ENCODE measurements at places on chromosomes 16 and 17. TPM values are rescaled to one million over a fixed set of nuclear protein-coding genes. Genes with fewer than 3 reads are reported as not detected.

RNF157 gene
- 26.3 TPM for polyA plus RNA-seq

HEATR9 gene
- polyA plus RNA-seq: not detected

OTOP2 gene
- 0.08 TPM for polyA plus RNA-seq

ST6GALNAC2 gene
- not detected for polyA plus RNA-seq

ITPRIPL2 gene
- 1.3 TPM for polyA plus RNA-seq

TMEM114 gene
- not detected for polyA plus RNA-seq

C16orf89 gene
- not detected for polyA plus RNA-seq

DNA sequence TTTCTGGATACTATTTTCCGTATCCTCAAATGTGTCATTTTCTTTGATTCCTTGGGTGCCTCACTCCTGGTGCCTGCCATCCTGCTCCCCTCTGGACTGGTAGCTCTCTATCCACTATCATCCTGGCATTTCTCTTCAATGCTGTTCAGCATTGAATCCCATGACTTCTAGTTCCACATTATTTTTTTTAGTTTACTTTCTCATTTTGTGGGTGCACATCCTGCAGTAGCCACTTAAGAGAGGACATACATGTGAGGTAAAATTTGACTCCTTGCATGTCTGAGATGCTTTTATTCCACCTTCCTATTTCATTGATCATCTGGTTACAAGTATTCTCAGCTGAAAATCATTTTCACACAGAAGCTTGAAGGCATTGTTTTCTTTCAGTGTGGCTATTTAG lies 19.1 kb downstream of the ALOX15 start:
- no peak for DNase-seq

DNA sequence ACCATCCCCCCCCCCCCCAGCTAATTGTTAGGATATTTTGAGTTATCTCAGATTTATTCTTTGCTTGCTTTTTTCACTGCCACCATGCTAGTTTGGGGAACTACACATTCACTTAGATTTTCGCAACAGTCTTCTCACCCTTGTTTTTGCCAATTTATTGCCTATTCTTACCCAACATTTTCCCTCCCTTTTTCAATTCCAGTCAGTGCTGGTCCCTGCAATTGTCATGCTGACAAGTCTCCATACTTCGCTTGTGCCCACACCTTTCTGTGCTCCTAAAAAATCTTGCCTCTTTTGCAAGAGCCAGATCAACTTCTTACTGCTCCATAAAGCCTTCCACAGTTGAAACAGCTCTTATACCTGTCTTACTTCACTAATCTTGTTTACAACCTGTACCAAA lies 16.3 kb downstream of the TNRC6A start:
- DNase-seq: no peak

GRCh38 chr17:59332749-59333377 lies 1.4 kb downstream of the YPEL2 start:
- no peak for DNase-seq

- no peak for DNase-seq
Observed at GRCh38 chr17:61619493-61619892, 28.5 kb upstream of the NACA2 start.

- no peak for DNase-seq
Observed at GRCh38 chr17:51814521-51814920, 344.0 kb downstream of the CA10 start.

GRCh38 chr17:17872547-17873345 lies 36.0 kb upstream of the SREBF1 start:
- no peak for DNase-seq

GRCh38 chr17:76009447-76009846 lies 8.8 kb downstream of the CDK3 start:
- no peak for DNase-seq

- no peak for DNase-seq
Observed at GRCh38 chr16:58492066-58492465, 7.9 kb upstream of the NDRG4 start.

DNA sequence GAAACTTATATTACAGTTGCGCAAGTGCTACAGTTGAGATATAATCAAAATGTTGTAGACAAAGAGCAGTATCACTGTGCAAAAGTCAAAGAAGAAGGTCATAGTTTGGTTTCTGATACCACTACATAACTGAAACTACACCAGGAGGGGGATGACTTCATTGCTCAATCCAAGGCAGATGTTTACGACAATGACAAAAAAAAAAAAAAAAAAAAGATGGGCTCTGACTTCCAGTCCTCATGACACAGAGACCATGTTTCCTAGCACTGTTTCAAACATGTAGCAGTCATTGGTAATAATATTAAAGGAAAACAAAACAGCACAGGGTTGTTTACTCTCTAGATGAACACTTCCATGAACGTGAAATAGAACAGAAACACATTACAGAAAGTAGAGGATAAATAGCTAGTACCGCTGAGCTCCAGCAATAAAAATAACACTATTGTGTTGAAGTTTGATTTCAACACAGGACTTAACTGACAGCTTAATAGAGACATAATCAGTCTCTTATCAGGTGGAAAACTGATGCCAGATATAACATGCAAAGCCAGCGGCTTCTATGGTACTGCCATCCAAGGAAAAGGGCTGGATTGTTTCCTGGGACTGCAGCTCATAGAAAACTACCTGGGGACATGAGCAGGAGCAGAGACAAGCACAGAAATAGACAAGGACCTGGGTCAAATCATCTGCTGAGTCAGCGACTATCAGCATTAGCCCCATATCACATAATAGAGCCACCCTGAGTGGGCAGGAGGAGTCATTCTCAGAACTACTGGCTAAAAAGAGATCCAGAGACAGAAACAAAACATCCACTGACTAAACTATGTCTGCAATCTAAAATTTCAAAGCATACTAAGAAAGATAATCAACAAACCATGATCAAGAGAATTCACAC lies 463.6 kb upstream of the SOX9 start:
- no peak for DNase-seq

GRCh38 chr17:7834542-7834956 lies 532 bp downstream of the KDM6B start:
- DNase-seq: peak; percentile 64

DNA sequence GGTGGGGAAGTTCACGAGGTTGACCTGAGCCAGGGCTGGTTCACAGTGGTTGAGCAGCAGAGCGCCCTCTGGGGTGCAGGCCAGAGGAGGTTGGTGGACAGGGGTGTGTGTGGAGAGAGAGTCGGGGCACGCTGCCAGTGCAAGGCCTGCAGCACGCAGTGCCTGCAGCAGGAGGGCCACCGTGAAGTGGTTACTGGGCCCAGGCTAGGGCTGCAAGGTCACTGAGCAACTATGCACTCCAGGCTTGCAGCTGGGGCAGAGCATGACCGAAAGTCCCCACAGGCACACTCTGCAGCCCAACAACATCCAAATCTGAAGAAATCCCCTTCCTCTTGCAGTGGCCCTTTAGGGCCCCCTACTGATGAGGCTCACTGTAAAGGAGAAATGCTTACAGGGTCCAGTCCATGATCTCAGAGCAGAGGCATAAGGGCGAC lies 89.1 kb upstream of the NOL11 start:
- DNase-seq: no peak

GRCh38 chr17:28554565-28554964 lies 2.1 kb upstream of the UNC119 start:
- no peak for DNase-seq

DNA sequence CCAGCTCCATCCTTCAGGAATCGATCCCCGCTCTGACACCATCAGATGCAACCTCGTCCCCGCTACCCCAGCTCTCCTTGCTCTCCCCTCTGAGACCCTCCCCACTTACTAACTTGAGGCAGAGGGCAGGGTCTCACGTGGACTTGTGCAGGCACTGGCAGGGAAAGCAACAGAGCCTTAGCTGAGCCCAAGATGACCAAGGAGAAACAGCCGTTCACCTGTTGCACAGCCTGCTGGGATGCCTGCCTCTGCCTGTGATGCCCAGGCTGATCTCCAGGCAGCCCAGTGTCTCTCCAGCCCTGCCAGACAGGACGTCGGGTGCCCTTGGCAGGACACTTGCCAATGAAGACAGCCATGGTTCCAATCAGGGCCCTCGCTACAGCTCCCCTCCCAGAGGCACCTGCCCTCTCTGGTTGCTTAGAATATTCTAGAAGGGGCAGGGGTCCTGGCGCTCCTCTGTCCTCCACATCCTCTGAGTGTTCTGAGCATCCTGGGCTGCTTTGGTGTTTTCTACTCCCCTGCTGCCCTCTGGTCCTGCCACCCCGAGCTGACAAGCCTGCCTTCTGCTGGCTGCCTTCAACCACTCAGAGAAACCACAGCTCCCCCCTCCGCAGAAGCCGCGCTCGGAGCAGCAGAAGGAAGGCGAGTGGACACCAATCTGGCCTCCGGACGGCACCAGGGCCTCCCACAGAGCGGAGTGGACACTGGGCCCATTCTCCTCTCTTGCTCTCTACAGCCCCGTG lies 6.7 kb downstream of the CEP295NL start:
- no peak for DNase-seq

GRCh38 chr17:5399767-5400166 lies 19.7 kb downstream of the NUP88 start:
- DNase-seq: no peak

GRCh38 chr16:72805486-72805885 lies 242.4 kb downstream of the ZFHX3 start:
- DNase-seq: no peak

- no peak for DNase-seq
Observed at GRCh38 chr16:62404842-62405611, 368.8 kb upstream of the CDH8 start.

GRCh38 chr17:693791-694638 lies 20.6 kb downstream of the VPS53 start:
- DNase-seq: no peak

DNA sequence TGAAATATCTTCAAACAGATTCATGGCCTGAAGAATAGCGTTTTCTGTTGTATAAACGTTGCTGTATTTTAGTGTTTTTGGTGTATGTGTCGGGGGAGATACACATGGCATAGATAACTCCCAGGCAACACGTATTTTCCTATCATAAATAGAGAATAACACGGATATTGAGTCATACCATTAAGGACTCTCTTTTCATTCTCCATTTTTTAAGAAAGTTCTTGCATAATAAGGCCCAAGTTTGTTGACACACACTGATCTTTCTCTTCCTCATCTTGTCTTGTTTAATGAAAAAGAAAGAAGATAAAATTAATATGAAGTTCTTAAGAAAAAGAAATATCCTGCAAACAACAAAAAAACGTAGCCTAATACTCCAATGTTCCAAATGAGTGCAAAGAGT lies 13.4 kb downstream of the ABCA8 start:
- no peak for DNase-seq
